Fibroblast of pulmonary artery (primary cell): ENCODE measurements at places on chromosomes 2 and 18.

DNA sequence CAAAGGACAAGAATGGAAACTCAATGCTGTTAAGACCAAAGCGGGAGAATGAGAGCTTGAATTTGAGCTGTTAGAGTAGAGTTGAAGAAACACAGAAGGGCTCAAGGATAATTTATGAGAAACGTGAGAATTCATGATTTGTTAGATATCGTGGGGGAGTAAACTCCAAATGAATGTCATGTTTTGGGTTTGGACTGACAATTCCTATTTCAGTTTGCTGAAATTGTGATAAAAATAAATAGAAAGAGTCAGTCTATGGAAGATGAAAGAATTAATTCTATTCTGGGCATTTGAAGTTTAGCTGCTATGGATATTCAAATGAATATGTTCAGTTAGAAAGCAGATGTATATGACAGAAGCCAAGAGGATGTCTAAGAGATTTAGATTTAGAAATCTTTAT, 723.4 kb upstream of the PIK3C3 start:
- no peak for DNase-seq

- no peak for DNase-seq
Measured at GRCh38 chr2:152686321-152686720, 30.9 kb downstream of the PRPF40A start.

GRCh38 chr2:217049956-217050355, 190.1 kb upstream of the TNP1 start:
- no peak for DNase-seq

DNA sequence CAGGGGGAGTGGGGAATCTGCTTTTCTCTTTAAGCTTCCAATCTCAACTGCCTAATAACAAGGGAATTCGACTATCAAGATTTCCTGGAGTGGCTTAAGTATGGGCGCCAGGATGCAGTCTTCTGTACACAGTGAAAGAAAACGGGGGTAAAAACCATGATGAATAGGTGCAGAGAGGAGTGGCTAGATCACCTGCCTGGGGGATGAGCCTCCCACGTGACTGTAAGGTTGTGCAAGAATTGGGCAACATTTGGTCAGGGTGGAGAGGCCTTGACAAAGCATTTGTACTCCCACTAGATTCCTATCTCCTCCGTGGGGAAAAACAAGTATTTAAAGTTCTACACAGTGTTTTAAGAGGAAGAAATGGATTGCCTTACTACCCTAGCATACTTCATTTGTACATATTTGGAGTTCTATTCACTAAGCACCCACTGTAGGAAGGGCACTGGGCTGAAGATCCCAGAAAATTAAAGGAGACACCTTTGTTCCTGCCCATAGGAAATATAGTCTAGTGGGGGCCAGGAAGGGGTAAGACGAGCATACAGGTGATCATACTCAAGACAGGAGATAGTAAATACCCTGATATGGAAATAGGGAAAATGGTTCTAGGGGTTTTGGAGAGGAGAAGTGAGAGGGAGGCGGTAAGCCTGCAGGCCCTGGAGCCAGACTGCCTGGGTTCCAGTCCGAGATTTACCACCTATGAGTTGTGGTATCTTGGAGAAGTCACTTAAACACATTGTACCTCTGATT, 29.2 kb downstream of the EPAS1 start:
- peak; percentile 77 for DNase-seq

GRCh38 chr18:31659576-31660177, 24.7 kb downstream of the B4GALT6 start:
- no peak for DNase-seq

GRCh38 chr18:72830109-72830508, 37.7 kb downstream of the NETO1 start:
- DNase-seq = peak; percentile 1

DNA sequence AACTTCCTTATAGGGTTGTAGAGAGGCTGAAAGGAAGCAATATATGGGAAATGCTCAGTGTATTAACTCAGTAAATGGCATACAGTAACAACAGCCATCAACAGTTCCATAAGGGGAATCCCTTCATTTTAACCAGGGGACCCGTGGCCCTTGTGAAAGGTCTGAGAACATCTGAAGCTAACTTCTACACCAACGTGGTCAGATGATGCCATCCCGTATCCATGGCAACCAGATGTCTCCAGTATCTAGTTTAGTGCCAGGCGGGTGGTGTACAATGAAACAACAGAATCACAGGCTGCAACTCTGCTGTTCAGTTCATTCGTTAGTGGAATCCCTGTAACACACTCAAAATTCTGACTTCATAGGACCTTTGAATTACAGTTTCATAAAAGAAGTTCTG, 162.3 kb downstream of the TGIF1 start:
- no peak for DNase-seq

DNA sequence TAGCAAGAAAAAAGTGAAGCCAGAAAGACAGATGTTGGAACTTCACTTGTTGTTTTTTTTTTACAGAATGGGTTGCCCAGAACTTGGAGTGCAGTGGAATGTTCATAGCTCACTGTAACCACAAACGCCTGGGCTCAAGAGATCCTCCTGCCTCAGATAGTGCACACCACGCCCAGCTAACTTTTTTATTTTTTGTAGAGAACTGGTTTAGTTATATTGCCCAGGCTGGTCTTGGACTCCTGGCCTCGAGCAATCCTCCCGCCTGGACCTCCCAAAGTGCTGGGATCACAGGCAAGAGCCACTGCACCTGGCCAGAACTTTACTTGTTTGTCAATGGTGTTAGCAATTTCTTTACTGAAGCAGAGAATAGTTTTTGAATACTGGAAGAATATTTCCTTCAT, 11.9 kb upstream of the ASPRV1 start:
- peak; percentile 34 for DNase-seq

DNA sequence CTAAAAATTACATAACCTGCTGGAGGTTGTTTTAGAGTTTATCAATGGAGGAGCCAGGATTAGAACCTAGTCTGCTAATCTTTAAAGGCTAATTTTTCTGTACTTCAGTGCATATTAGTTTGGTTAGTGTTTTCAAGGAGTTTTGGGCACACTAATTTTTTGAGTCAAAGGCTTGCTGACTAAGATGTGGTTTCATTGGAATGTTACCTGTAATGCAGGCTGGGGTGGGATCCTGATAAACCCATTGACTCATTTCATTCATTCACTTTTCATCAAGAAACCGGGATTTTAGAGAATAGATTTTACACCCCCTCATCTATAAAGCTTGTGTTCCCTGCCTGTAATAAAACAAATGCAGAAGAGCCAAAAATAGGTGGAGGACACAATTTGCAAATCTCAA, 91.9 kb upstream of the IL1R2 start:
- no peak for DNase-seq

DNA sequence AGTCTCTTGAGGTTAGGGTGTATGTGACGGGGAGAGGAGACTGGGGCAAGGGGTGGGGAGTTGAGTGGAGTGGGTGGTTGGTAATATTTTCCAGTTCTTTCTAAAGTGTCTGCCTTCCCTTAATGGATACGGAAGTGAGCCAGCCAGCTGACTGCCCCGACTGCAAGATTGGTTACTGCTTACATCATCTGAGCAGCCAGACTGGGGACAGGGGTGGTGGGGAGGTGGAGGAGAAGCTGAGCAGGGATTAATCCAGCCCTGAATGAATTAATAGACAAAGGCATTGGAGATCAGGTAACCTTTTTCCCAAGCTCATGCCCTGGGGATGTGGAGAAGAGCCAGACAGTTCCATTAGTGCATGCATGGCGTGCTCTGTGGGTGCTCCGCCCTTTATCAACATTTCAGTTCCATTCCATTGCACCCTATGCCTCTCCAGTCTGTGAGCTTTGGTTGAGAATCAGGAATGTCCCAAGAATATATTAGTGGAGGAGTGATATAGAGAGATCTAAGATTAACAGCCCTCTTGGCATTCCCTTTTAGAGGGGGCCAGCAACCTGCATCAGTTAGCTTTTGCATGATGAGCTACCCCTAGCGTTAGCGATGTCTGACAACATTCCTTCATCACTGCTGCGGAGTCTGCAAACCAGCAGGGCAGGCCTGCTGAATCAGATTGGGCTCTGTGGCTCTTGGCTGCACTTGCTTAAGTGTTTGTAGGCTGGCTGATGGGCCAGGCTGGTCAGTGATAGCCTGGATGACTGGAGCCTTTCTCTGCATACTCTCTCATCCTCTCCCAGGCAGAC, 67.4 kb downstream of the TNP1 start:
- peak; percentile 6 for DNase-seq

DNA sequence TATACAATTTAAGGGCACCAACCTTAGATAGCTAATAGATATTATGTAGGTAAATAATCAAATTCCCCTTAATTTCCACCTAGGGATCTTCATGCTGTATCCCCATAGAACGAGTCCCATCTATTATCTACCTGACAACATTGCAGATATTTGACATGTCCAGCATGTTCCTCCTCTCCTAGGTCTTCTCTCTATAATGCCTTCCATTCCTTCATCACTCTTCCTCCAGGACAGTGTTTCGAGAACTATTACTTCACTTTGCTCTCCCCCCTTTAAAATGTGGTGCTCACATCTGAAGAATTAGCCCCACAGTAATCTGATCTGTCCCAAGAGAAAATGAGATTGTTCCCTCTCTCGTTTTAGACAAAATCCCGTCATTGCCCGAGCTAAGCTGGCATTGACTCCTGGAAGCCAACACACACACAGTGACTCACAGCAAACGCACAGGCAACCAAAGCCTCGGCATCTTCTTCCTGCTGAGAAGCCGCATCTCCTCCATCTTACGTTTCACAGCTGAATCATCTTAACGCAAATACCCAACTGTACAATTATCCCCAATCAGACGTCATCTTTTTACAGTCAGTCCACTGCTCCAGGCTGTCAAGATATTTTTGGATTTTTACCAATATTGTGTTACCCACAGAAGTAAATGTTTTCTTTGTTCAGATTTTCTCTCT, 162.9 kb upstream of the AGAP1 start:
- DNase-seq = peak; percentile 57

DNA sequence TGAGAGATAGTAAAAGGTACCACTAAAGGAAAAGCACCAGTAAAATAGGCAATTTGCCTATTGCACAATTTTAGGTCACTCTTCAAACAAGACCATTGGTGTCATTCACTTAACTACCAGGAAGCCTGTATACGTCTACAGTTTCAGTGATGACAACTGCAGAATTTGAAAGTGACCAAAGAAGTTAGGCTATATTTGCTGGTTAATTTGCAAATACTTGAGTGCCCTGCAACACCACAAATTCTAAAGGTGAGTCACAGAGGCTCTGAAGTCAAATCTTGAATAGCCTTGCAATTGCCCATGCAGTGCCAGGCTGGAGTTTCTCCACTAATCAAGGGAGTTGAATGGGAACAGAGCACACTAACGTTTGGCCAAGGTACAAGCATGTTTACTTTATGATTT, 128.7 kb upstream of the CCDC68 start:
- no peak for DNase-seq

DNA sequence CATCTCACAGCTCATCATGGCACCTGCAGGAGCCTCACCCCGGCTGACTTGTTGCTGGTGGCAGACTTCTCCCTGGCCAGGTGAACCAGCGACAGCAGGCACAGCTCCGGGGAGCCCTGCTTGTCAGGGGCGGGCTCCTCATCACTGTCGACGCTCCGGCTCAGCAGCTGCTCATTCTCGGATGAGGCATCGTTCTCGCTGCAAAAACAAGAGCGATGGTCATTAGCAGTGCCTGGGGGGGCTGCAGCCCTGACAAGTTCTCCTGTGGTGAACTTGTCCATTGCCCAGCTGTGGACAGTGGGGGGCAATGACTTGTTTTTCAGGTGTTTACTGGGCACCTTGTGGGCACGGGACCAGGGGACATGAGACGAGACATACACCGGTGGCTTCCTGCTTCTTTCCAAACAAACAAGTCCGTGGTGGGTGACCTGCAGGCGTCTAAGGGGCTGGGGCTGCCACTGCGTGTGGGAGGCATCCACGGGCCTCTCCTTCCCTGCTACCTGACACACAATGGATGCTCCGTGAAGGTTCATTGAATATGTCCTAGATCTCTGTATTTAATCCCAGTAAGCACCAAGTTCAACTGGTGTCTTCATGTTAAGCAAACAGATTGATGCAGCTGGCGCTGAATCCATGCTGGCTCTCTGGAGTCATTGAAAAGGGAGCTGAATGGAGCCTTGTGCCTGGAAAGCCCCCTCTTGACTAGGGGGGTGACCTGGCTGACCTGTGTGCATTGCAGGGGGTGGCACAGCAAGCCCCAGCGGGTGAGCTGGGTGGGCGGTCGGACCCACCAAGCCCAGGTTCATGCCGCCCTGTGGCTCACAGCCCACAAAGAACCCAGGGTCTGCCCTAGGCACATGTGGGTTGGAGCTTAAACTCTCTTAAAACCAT, 81.0 kb downstream of the EDAR start:
- DNase-seq = no peak

DNA sequence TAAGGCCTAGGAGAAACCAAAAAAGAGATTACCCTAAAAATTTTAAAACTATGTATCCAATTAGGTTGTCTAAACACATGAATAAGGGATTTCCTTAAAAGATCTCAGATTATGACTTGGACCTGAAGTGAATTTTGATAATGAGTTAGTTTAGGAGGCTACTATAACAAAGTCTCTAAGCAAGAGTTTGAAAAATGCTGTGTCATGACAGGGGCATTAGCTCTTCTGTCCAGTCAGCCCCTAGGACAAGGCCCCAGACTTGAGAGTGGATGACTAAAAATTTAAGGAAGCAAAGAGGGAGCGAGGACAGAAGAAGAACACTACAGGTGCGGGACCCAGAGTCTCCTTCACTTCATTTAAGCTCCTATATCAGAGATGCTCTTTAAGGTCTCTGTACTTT, 135.9 kb downstream of the DTNB start:
- DNase-seq = no peak
